ENCODE measurements at places on chromosomes 1 and 21.

DNA sequence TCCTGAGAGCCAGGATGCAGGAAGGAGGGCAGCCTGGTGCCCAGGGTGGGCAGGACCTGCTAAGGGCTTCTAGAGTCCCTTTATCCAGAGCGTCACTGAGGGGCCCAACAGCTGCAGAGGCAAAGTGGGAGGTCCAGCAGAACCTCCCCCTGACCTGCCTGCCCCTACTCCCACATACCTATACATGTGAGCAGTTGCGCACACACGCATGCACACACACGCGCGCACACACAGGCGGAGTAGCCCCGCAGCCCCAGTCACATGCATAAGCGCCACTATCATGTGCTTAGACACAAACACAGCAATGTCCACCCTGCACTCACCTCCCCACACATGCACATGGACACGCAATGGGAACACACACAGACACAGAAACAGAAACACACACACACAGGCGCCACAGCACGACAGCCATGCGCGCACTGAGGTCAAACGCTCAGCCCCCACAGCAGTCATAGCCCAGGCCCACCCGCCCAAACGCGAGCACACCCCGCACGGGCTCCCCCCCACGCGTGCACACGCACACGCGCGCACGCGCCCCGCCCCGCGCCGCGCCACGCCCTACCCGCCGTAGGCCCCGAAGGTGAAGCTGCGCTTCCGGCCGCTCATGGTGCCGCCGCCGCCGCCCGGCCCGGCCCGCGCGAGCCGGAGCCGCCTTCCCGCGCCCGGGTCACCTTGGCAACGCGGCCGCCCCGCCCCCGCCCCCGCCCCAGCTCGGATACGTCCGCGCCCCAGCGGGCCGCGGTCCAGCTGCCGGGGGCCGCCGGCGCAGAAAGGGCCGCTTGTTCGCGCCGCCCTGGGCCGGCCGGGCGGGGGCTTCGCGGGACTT is 17.7 kb downstream of the RAP1GAP start:
- no peak for DNase-seq

- no peak for DNase-seq
Observed at GRCh38 chr1:203754455-203754864, 10.5 kb upstream of the LAX1 start.

- DNase-seq, result no peak
Observed at GRCh38 chr1:146039844-146040194, 18.3 kb upstream of the HJV start.

DNA sequence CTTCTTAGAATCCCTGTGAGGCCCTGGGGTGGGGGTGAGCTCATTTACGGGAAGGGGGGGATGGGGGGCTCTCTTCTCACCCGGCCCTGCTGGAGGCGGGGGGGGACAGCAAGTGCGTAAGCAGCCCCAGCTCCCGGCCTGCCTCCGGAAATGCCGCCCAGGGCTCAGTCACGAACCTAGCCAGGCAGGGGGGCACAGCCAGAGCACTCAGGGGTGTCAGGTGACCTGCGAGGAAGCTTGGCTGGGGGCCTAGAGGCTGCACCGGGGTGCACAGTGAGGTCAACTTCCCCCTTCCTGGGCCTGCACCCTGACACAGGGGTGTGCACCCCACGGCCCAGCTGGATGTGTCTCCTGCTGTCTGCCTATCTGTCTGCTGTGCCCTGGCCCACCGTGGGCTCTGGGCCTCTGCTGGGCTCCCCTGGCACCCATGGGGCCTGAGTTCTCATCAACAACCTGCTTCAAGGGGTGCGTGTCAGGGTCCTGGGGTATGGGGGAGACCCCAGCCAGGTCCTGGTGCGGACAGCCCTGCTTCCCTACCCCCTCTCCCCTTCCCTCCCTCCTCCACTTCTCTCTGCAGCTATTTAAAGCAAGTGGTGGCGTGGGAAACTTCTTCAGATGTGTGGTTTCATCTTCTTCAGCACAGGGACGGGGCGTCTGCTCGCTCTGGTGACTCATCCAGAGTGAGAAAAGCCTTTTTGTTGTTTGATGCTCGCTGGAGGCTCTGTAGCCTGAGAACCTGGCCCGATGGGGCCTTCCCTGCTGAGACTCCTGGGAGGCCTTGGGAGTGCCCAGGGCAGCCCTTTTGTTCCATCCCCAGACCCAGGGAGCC is 92.5 kb upstream of the RUNX3 start:
- DNase-seq, result no peak

DNA sequence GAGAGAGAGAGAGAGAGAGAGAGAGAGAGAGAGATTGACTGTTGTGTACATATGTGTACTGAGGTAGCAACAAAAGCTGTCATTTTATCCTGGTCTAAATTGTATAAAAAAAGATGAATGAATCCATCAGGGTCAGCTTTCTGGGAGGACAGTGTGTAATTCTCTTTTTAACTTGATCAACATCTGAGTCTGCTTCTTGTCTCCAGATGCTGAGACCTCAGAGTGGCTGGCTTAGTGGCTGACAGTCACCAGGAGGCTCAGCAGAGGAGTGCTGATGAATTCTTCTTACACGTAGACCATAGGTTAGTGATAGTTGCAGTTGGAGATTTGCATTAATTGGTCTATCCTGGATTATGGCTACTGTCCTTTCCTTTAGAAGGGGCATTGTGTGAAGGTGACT is 28.5 kb upstream of the PLXNA2 start:
- DNase-seq, result no peak

- DNase-seq, result peak; percentile 57
Observed at GRCh38 chr1:15355968-15356625, 53.6 kb upstream of the EFHD2 start.

- no peak for DNase-seq
Observed at GRCh38 chr1:230570724-230571360, 71.4 kb upstream of the COG2 start.

DNA sequence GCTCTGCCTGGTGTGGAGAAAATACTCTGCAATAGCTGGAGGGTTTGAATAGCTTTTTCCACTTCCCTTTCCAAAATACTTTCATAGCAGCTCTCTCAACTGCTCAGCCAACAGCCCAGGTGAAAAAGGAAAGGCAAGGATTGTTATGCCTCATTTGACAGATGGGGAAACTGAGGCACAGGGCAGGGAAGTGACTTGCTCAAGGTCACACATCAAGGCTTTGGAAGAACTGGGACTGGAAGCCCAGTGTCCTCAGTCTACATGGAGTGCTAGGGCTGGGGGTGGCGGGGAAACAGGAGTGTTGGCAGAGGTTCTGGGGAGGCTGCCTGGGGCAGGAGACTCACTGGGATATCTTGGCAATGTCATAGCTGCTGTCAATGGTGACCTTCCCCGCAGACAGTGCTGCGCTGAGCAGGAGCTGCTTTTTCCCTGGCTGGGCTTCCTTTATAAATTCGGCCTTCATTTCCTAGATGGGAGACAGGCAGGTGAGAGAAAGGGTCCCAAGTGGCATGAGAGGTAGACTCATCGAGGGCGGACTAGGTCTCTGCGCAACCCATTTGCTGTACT is 4.0 kb downstream of the CHI3L1 start:
- no peak for DNase-seq

DNA sequence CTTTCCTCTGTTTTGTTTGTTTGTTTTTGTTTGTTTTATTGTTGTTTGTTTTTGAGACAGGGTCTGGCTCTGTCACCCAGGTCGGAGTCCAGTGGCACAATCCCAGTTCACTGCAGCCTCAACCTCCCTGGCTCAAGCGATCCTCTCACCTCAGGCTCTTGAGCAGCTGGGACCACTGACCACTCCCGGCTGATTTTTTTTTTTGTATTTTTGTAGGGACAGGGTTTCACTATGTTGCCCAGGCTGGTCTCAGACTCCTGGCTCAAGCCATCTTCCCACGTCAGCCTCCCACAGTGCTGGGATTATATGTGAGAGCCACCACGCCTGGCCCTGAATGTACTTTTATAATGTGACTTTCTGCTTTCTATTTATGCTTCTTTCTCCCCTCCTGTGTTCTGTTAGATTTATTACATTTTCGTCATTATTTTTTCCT is 5.0 kb upstream of the CALML6 start:
- no peak for DNase-seq

DNA sequence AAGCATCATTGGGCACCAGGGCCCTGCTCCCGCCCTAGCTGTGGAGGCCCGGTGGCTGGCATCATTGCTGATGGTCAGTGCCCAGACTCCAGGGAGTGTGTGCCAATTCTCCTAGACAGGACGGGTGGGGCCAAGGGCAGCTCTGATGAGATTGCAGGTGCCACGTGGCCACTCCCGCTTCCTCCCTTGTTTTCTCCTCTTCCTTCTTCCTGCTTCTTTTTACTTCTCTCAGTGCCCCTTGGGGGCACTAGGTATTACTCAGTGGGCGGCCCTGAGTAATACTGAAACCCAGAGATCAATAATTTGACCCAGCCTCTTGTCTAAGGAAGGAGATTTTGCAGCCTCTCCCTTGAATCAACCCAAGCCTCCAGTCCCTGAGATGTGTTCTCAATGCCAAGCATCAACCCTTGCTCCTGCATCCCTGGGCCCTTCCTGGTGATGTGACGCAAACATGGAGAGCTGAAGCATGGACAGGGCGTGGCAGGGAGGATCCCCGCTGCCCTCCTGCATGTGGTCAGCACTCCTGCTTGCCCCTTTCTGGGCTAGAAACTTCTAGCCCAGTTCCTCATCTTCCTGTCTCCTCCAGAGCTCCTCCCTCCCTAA is 32.4 kb downstream of the CDK18 start:
- DNase-seq, result no peak

GRCh38 chr1:230130172-230130944 is 63.3 kb downstream of the GALNT2 start:
- DNase-seq, result no peak

DNA sequence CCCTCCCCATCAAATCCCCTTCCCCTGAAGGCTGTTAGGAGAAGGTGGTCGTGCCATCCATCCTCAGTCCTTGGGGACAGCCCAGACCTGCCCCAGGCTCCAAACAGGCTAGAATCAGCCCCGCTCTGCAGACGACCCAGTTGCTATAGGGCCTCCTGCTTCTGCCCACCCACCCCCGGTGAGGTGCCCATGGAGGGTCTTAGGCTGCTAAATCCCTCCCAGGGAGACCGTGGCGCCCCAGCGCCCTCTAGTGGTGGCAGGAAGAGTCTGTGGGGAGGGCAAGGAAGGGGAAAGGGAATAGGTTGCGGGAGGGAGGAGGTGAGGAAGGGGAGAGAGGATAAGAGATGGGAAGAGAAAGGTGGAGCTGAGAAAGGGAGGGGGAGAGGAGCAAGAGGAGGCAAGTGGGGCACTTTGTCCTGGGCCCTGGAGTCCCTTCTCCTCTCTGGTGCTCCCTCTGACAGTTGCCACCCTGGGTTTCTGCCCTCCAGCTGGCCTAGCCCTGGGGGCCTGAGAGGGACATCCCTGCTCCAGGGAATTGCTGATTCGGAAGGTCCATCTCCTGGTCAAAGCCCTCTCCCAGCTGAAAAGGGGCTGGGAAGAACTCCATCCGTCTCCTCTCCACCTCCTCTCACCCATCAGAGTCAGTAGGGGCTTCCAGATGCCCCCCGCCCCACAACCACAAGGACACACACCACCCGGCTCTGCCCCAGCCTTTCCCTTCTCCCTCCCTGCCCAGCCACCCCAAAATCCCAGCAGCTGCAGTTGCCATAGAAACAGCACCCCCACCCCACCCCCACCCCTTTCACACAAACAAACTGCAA is 55.4 kb downstream of the CAMK2N1 start:
- DNase-seq, result no peak

DNA sequence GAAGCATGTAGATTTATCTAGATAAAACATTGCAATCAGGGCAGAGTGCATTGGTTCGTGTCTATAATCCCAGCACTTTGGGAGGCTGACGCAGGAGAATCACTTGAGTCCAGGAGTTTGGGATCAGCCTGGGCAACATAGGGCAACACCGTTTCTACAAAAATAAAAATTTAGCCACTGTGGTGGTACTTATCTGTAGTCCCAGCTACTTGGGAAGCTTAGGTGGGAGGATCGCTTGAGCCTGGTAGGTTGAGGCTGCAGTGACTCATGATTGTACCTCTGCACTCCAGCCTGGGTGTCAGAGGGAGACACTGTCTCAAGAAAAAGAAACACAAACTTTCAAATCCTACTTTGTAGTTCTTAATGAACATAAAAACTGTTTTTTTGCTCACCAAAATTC is 64.2 kb upstream of the RCC1 start:
- DNase-seq, result no peak

GRCh38 chr1:239843541-239843940 is 248.1 kb upstream of the FMN2 start:
- no peak for DNase-seq

GRCh38 chr1:26711777-26712176 is 16.0 kb downstream of the ARID1A start:
- DNase-seq, result no peak

- no peak for DNase-seq
Observed at GRCh38 chr1:22903113-22903512, 69.6 kb downstream of the LACTBL1 start.

DNA sequence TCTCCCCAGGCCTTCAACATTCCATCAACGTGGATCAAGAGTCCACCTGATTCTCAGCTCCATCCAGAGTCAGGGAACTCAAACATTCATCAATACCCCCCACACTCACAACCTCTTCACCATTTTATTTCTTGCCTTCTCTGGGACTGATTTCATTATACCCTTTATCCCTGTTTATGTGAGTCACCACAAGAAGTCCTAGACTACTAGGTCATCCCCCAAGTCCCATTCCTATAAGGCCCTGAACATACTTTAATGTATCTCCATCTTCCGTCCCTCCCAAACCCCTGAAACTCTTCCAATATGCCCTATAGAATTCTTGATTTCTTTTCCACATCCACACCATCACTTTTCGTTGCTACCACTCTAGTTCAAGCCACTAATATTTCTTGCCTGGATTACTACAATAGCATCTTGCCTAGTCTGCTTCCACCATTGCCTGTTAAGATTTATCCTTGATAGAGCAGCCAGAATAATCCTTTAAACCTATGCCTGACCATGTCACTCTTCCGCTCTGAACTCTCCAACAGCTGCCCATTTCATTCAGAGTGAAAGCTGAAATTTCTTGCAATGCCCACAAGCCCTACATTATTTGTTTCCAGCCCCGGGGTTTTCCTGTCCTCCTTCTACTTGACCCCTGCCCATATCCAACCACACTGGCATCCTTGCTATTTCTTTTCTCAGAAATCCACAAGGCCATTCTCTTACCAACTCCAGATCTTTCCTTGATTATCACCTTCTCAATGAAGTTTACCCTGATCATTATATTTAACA is 9.4 kb upstream of the SAMD13 start:
- DNase-seq, result no peak

GRCh38 chr1:30840904-30841598 is 67.5 kb downstream of the SDC3 start:
- no peak for DNase-seq

- DNase-seq, result no peak
Observed at GRCh38 chr21:39546522-39546921, 66.2 kb upstream of the B3GALT5 start.

Measured in T1000 (cell line).